ENCODE measurements at places on chromosomes 6 and 20. TPM values are rescaled to one million over a fixed set of nuclear protein-coding genes. Genes with fewer than 3 reads are reported as not detected.

Gene ABHD16B
- not detected for total RNA-seq

Gene OGFR
- 52.2 TPM for total RNA-seq

Gene ELOVL2
- total RNA-seq = 0.32 TPM

Gene NKAPL
- 0.97 TPM for total RNA-seq

All from GM23248 (cell line).